ENCODE measurements at places on chromosomes 5 and 9.

DNA sequence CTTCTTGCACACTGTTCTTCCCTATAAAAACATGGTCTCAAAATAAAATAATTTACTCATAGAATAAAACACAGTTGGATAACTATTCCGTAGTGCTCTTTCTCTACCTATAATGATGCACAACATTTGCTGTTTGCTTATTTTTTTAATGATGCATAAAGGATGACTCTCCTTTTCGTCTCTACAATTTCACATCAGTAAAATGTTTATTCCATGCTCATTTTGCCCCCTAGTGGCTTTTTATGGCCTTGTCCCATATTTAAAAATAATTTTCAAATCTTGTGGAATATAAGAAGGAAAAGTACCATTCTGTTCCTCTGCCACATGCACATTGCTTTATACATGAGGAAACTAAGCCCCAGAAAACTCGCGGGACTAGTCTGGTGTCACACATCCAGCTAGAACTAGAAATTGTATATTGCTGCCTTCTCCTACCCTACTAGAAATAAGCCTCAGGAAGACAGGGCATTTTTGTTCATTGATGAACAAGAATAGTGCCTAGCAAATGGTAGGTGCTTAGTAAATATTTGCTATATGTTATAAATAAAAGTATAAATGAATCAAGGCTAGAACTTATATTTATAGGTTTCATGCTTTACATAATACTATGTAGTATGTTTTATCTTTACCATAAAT, 12.7 kb downstream of the KCTD16 start:
- no peak for DNase-seq

DNA sequence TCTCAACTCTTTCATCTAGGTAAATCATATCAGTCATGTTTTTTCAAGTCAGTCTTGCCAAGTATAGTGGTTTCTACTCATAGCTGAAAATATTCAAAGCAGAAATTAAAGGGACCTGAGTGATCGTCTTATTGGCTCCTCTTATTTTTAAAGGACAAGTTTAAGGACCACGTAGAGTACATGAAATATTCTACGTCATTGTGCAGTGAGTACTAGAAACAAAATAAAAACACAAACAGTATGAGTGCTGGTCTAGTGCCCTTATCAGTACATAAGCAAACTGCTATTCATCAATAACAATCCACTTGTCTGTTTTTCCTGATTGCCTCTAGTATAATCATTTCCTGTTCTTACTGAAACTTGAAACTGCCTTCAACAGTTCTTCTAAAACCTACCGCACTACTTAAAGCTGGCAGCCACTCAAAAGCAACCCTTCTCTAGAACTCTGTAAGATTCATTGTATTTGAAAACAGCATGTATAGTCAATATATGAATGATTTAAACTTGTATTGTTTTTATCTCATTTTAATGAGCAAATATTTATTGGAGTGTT, 853.7 kb downstream of the TAF11L14 start:
- DNase-seq: no peak

GRCh38 chr5:132473019-132473531, 17.5 kb downstream of the IRF1 start:
- DNase-seq: peak; percentile 66

- no peak for DNase-seq
These were observed 72.4 kb downstream of the SV2C start for GRCh38 chr5:76155536-76155935.

DNA sequence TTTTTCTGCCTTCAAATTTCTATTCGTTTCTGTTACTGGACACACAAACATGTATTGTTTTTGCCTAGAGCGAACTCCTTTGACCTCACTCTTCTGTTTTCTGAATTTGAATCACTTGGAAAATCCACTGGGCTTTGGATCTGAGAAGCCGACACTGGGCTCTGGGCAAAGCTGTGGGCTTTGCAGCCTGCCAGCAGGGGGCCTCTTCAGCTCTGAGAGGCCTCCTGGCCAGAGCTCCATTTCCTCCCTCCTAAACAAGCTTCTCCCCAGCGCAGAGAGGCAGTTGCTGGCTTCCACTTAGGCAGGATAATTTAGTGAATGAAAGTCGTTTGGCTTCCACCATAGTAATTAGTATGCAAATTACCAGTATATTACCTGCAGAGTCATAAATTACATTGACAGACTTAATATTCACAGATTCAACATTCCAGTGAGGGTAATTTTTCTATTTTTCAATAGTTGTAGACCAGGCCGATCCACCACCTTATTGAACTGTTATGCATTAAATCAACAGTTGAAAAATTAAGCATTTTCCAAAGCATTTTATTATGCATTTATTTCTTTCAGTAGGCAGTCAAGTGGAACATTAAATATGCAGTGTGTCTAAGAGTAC, 104.0 kb upstream of the ZNF366 start:
- no peak for DNase-seq

- DNase-seq: no peak
These were observed 138.9 kb upstream of the RAI14 start for GRCh38 chr5:34517249-34517648.

GRCh38 chr5:79193643-79194042, 42.3 kb upstream of the JMY start:
- no peak for DNase-seq

DNA sequence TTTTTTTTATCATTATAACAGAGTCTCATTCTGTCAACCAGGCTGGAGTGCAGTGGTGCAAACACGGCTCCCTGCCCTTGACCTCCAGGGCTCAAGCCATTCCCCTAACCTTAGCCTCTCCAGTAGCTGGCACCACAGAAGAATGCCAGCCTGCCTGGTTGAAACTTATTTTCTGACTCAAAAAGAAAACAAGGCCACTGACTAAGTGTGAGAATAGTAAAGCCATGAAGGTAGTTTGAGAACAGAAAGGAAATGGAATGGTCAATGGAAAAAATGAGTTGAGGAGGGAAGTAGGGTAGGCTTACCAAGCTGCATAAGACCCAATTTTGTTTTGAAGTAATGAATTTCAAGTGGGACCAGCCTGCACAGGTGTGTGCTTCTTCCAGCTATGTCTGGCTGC, 82.8 kb upstream of the RORB start:
- no peak for DNase-seq

- DNase-seq: no peak
These were observed 1369.8 kb upstream of the CDH9 start for GRCh38 chr5:28408186-28408585.

GRCh38 chr5:171367424-171368370, 20.0 kb upstream of the NPM1 start:
- DNase-seq: no peak

GRCh38 chr5:73644385-73644963, 18.5 kb downstream of the ARHGEF28 start:
- DNase-seq: no peak

Measured in activated T-helper 1 cell treated with anti-CD3 and anti-CD28 coated beads, Interleukin-2, amount 50 U/mL, for 16 hours (primary cell).